ENCODE measurements at places on chromosomes 1 and 21. TPM values are rescaled to one million over a fixed set of nuclear protein-coding genes. Genes with fewer than 3 reads are reported as not detected.

DNA sequence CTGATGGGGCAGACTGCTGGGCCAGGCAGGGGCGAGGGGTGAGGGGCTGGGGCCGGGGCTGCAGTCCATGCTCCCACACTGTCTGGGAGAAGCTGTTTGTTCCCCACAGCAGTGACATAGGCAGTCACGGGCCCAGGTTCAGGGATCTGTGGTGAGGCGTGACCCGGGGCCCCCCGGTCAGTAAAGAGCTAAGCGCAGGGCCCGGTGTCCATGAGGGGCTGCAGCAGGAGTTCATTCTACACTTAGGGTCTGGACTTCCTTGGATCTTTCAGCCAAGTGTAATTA, 4.4 kb downstream of the PEX10 start:
- no peak for DNase-seq

Gene TFAP2E
- 1.2 TPM for total RNA-seq

- DNase-seq: no peak
Measured at GRCh38 chr1:101479945-101480344, 243.1 kb downstream of the S1PR1 start.

Gene ASTN1
- total RNA-seq: 2.2 TPM

DNA sequence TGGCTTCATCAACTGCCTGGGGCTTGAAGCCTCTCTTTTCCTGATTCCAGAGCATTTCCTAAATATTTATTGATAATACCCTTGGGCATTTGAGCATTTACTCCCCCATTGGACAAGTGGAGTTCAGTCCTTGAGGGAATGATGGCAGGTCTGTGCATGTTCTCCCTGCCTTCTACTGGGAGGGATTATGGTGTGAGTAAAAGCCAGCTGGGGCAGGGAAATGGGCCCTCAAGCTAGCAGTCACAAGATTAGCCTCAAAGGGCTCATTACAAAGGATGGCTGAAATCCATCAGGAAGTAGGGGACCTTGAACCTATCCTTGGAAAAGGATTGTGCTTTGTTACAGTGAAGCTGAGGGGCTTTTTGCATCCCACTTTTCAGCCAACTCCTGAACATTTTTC, 24.2 kb upstream of the OSBPL9 start:
- no peak for DNase-seq

- DNase-seq: no peak
Measured at GRCh38 chr1:99503276-99503747, 142.6 kb upstream of the PALMD start.

GRCh38 chr1:245428681-245429080, 273.9 kb downstream of the KIF26B start:
- DNase-seq: no peak

GRCh38 chr1:66598670-66599069, 64.7 kb downstream of the SGIP1 start:
- no peak for DNase-seq

GRCh38 chr1:19712928-19713327, 48.3 kb downstream of the HTR6 start:
- no peak for DNase-seq

DNA sequence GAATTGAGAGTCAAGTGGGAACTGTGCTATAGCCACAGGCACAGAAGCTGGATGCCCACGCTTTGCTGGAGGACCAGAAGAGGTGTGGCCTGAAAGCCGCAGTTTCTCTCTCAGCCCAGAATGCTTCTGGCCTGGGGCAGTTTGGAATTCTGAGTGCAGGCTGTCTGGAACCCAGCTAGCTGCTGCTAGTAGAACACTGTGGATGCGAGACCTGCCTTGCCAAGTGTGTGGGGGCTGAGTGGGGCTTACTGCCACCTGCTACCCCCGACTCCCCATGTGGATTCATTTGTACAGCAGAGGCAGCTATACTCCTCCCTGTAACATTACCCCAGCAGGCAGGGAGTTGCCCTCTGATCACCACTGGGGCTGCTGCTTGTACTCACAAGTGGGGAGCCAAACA, 12.2 kb downstream of the ADAMTS1 start:
- no peak for DNase-seq

Gene ELF3
- 1,345 TPM for total RNA-seq

Gene PAQR7
- 60.8 TPM for total RNA-seq

GRCh38 chr1:54663725-54664124, 22.1 kb downstream of the MROH7 start:
- DNase-seq: no peak

DNA sequence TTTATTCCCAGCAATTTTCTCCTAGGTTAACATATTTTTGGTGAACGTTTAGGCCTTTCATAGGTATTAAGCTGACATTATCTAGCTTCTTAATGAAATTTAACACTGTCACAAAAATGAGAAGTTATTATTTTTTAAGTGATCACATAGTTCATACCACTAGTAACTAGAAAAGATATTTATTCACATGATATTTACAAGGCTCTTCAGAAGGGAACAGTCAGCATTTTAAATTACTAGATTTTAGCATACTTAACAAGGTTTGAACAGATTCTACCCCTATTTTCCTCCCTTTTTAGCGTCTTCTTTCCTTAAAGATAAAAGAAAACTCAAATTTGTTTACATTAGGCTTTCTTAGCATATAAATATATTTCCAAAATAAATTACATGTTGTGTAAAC, 65.5 kb upstream of the B3GALT2 start:
- no peak for DNase-seq

Gene PTGER3
- total RNA-seq: 6.0 TPM

- no peak for DNase-seq
Measured at GRCh38 chr1:50265790-50266314, 157.1 kb downstream of the ELAVL4 start.

Gene SLC1A7
- total RNA-seq: not detected

Gene A3GALT2
- total RNA-seq: not detected

DNA sequence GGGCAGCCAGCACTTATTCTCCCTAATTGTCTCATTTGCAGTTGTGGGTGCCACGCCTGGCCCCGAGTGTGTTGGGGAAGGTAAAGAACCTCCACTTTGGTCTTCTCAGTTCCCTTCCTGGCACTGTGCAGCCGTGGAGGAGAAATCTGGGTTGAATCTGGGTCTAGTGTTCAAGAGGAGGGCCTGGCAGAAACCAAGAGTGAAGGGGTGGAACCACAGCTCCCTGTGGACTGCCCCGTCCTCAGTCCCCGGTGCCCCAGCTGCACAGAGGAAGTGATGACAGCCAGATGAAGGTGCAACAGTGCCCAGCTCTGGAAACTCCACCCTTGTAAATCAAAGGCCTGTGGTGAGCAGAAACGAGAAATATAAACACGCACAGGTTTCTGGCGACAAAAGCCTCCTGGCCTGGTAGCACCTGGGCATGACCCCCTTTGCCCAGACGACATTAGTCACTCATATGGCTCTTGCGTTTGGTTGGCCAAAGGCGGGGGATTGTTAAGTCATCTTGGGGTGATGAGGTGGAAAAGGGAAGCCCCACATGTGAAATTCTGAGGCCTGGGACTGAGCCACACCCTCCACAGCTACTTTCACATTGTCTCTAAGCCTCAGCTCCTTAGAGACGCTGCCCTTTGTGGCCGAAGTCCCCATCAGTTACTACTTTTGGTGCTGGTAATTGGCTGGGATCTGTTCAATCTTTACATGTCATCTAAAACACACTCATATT, 4.2 kb upstream of the ECE1 start:
- no peak for DNase-seq

DNA sequence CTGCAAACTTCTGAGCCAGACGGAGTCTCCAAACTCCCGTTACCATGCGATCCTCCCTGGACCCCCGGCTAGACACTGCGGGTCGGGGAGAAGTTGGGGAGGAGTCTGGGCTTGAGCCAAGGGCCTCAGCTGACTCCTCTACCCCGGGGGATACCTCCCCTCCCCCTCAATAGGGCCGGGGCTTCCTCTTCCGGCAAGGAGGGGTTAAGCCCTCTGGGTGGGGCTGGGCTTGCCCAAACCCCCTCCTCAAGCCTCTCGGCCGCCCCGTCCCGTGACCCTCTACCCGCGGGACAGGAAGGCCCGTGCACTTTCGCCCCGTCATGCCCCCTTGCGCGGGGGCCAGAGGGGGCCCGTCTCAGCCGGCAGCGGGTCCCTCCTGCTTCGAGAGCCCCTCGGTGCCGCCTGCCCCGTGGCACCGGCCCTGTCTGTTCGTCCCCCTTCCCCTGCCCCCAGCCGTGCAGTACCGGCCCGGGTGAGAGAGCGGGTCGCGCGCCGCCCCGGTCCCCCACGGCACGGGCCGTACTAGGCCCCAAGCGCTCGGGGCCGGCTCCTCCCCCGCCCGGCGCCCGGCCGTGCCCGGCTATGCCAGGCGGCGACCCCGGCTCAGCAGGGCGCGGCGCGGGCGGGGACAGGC, 652 bp downstream of the ARL8A start:
- no peak for DNase-seq

DNA sequence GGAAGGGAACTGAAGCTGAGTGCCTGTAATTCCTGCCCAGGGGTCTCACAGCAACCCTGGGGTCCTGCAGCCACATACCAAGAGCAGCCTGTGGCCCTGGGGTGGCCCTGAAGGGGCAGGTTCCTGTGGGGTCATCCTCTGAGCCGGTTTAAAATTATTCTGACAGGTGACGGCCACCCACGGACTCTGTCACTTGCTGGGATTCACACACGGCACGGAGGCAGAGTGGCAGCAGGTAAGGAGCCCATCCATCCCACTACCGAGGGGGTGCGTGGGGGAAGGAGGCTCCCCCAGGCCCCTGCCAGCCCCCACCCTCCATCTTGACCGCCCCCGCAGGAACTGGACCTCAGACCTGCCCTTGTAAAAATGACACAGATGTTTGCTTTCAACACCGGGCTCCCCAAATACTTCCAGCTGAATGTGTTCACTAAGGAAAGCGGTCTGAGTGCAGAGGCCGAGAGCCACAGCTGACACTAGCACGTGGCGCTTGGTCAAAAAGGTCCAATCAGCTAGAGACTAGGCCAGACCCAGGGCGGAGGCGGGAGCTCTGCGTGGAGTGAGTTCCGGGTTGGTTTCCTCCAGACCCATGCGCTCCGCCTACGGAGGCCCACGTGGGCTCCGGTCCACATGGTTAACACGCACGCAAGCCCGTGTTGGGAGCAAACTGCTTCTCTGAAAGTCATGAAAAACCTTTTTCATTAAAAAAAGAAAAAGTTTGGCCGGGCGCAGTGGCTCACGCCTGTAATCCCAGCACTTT, 10.0 kb downstream of the YBEY start:
- peak; percentile 77 for DNase-seq

Gene CD101
- 1.1 TPM for total RNA-seq

- DNase-seq: no peak
Measured at GRCh38 chr21:46355161-46356004, 31.4 kb downstream of the PCNT start.

- DNase-seq: peak; percentile 64
Measured at GRCh38 chr21:42062236-42063022, 8.7 kb upstream of the UMODL1 start.

GRCh38 chr1:76661531-76661930, 205.7 kb upstream of the ST6GALNAC5 start:
- DNase-seq: no peak

DNA sequence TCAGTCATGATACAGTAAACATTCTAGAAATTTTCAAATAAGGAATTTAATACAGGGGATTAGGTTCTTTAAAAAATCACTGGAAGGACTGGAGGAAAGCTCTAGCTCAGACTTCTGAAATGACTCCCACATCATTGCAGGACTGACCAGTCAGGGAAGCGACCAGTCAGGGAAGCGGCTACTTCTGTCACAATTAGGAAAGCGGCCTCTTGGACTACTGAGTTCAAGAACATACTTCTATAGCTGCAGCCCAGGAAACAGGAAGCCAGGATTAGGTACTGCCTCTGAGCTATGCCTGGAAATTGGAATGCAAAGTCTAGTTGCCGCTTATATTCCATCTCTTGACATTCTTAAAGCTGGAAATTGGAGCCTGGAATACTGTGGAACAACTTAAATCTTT, 45.5 kb downstream of the USP25 start:
- DNase-seq: no peak
